ENCODE measurements at places on chromosomes 16 and 17. TPM values are rescaled to one million over a fixed set of nuclear protein-coding genes. Genes with fewer than 3 reads are reported as not detected.

KRT27 gene
- polyA plus RNA-seq: not detected

GPRC5C gene
- polyA plus RNA-seq: 0.33 TPM

HCRT gene
- not detected for polyA plus RNA-seq

SPIRE2 gene
- polyA plus RNA-seq: 2.3 TPM

KRT23 gene
- polyA plus RNA-seq: 0.09 TPM

BCL6B gene
- not detected for polyA plus RNA-seq

VASN gene
- polyA plus RNA-seq: 71.6 TPM

NOXO1 gene
- not detected for polyA plus RNA-seq

CDH11 gene
- polyA plus RNA-seq: 498 TPM

KRT12 gene
- polyA plus RNA-seq: not detected

NOD2 gene
- polyA plus RNA-seq: not detected

TMC8 gene
- polyA plus RNA-seq: not detected

SLC6A2 gene
- not detected for polyA plus RNA-seq

FOXJ1 gene
- polyA plus RNA-seq: not detected

NSF gene
- 67.5 TPM for polyA plus RNA-seq

MLST8 gene
- 40.0 TPM for polyA plus RNA-seq

FSCN2 gene
- polyA plus RNA-seq: 1.3 TPM

CDH3 gene
- 1.1 TPM for polyA plus RNA-seq

SLC12A3 gene
- not detected for polyA plus RNA-seq

SARM1 gene
- 13.4 TPM for polyA plus RNA-seq

SSTR5 gene
- not detected for polyA plus RNA-seq

SOX15 gene
- 0.49 TPM for polyA plus RNA-seq

ARHGAP44 gene
- 0.43 TPM for polyA plus RNA-seq

STX1B gene
- 1.6 TPM for polyA plus RNA-seq

WNK4 gene
- polyA plus RNA-seq: 2.1 TPM

DVL2 gene
- polyA plus RNA-seq: 5.0 TPM

MT1A gene
- polyA plus RNA-seq: 0.82 TPM

MT1E gene
- 147 TPM for polyA plus RNA-seq

SECTM1 gene
- polyA plus RNA-seq: 34.4 TPM

CCL15 gene
- polyA plus RNA-seq: not detected

PDIA2 gene
- 0.13 TPM for polyA plus RNA-seq

SCNN1B gene
- not detected for polyA plus RNA-seq

CA7 gene
- not detected for polyA plus RNA-seq

KNOP1 gene
- 6.8 TPM for polyA plus RNA-seq

NETO2 gene
- polyA plus RNA-seq: 23.1 TPM

PIGW gene
- polyA plus RNA-seq: 3.0 TPM

SLFN5 gene
- polyA plus RNA-seq: 32.6 TPM

IGSF6 gene
- polyA plus RNA-seq: not detected

USP43 gene
- 0.23 TPM for polyA plus RNA-seq

KRTAP1-5 gene
- 65.1 TPM for polyA plus RNA-seq

DCTPP1 gene
- polyA plus RNA-seq: 33.9 TPM

RFWD3 gene
- polyA plus RNA-seq: 20.7 TPM

LDHD gene
- 0.60 TPM for polyA plus RNA-seq

SULT1A2 gene
- polyA plus RNA-seq: not detected

MFAP4 gene
- polyA plus RNA-seq: 62.1 TPM

TEN1 gene
- polyA plus RNA-seq: 25.6 TPM

ADGRG3 gene
- not detected for polyA plus RNA-seq

KRT17 gene
- polyA plus RNA-seq: 34.7 TPM

Data from BJ (cell line).